Subcutaneous adipose tissue (tissue), 4 donors: ENCODE measurements at places on chromosomes 7 and 10. TPM values are rescaled to one million over a fixed set of nuclear protein-coding genes. Genes with fewer than 3 reads are reported as not detected.

Gene STRIP2
- 0.68 TPM for total RNA-seq

Gene ARHGEF35
- total RNA-seq, result 4.9 TPM

Gene NPFFR1
- total RNA-seq, result not detected

Gene UTF1
- not detected for total RNA-seq

Gene EN2
- not detected for total RNA-seq

Gene CALML5
- not detected for total RNA-seq

Gene GATA3
- 5.4 TPM for total RNA-seq

Gene GPR26
- total RNA-seq, result not detected

Gene GAD2
- not detected for total RNA-seq

Gene GPNMB
- total RNA-seq, result 312 TPM

Gene GSTK1
- total RNA-seq, result 179 TPM

Gene C10orf67
- total RNA-seq, result not detected

Gene CUZD1
- total RNA-seq, result 0.85 TPM

Gene AKR1C2
- 295 TPM for total RNA-seq

Gene TUBB8
- total RNA-seq, result not detected

Gene CNTNAP2
- not detected for total RNA-seq

Gene SLC39A12
- not detected for total RNA-seq

Gene EGFR
- total RNA-seq, result 106 TPM

Gene ACSM6
- total RNA-seq, result not detected

Gene AKR1D1
- not detected for total RNA-seq

Gene PNLIPRP3
- total RNA-seq, result 1.5 TPM

Gene DPCD
- total RNA-seq, result 12.2 TPM

Gene ADAM22
- 3.1 TPM for total RNA-seq

Gene CDNF
- 2.4 TPM for total RNA-seq

Gene AP5Z1
- total RNA-seq, result 22.9 TPM

Gene DKK1
- 79.9 TPM for total RNA-seq

Gene MYO3A
- 0.17 TPM for total RNA-seq

Gene PNLIP
- not detected for total RNA-seq

Gene HTR5A
- not detected for total RNA-seq

Gene NCF1
- 2.9 TPM for total RNA-seq

Gene COL1A2
- 164 TPM for total RNA-seq

Gene TMEM176A
- total RNA-seq, result 4.5 TPM
